NCI-H510A treated with DMSO at 0.1 percent for 48 hours (cell line): ENCODE measurements at places on chromosomes 2 and 18.
A peak's percentile ranks its signal among the peaks of the same experiment; 100 is the strongest.

DNA sequence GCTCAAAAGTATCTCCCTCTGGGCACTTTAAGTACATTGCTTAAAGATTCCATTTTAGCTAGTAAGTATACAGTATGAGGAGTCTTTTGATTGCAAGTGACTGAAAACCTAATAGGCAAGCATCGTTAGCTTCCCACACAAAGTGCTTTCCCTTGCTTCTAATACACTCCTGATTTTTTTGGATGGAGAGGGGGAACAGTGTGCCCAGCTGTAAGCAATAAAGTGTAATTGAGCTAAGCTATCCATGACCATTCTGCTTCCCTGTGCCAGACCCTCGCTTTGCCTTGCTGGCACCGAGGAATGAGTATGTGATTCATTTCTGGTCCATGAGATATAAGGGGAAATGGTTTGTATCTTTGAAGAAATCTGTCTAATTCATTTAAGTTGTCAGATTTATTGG lies 3.8 kb upstream of the ZNF24 start:
- DNase-seq = no peak

- DNase-seq = no peak
Measured at GRCh38 chr2:113015655-113016054, 10.4 kb downstream of the IL36A start.

DNA sequence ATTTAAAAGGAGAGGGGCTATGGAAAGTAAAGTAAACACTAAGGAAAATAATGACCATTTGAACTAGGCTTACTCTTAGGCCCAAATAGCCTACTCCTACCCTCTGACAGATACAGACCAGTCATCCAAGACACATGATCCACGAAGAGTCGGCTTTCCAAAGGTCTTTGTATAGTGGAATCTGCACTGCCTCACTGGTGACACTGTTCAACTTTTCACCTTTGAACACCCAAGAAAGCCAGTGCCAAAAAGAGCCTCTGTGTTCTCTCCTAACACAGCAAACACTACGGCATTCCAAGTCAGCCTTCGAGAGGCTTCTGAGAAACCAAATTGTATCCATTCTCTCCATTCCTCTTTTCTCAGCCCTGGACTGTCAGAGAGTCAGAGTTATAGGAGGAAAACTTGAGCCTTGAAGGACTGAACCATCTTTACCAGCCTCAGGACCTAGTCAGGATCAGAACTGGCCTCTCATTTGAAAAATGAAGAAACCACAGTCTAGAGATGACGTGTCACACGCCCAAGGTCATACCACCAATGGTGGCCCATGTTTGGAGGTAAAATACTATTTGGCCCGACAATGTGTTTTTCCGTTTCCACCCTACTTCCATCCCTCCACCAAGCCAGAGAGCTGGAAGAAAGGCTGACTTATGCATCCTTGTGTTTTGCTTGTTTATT lies 267.4 kb upstream of the ACVR2A start:
- no peak for DNase-seq

- no peak for DNase-seq
Measured at GRCh38 chr2:96753661-96754282, 6.9 kb upstream of the CNNM4 start.

DNA sequence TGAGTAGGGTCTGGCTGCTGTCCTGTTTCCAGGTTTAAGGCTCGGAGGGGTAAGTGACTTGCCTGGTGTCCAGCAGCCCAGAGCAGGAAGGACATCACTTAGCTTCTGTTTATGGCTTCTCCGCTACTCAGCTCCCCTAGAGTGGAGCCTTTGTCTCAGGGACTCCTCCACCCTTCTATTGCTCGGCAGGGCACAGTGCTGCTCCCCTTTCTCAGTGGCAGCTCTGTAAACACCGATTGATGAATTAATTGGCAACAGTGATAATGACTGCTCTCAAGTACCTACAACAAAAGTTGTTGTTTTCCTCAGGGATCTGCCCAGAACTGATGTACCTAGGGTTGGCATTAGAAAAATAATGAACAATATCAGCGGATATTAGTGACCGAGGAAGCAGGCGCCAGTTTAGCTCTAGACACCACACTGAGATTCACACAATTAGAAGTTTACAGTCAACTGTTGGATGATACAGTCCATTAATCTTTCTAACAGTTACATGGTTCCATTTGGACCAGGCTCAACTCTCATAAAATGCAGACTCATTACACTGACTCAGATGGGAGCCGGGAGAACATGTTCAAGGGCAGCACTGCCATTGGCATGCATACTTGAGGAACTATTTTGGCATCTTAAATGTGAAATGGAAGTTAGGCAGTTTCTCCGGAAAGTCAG lies 265.7 kb downstream of the MTX2 start:
- DNase-seq = peak; percentile 45

- DNase-seq = no peak
Measured at GRCh38 chr2:174125090-174125489, 123.2 kb downstream of the OLA1 start.

GRCh38 chr2:28321426-28321825 lies 71.2 kb upstream of the FOSL2 start:
- no peak for DNase-seq
